A172 (cell line): ENCODE measurements at places on chromosomes 7 and 10. TPM values are rescaled to one million over a fixed set of nuclear protein-coding genes. Genes with fewer than 3 reads are reported as not detected.

SPDYE1 gene
- not detected in 2 replicates for total RNA-seq

CCDC3 gene
- 0.03 TPM in 1 of 2 replicates, not detected in the other for total RNA-seq

PRSS37 gene
- total RNA-seq: not detected in 2 replicates

IFIT1 gene
- total RNA-seq: 21.2 and 22.9 TPM in 2 replicates

GRCh38 chr7:127713006-127713405 lies 61.0 kb downstream of the SND1 start:
- DNase-seq: no peak

DNA sequence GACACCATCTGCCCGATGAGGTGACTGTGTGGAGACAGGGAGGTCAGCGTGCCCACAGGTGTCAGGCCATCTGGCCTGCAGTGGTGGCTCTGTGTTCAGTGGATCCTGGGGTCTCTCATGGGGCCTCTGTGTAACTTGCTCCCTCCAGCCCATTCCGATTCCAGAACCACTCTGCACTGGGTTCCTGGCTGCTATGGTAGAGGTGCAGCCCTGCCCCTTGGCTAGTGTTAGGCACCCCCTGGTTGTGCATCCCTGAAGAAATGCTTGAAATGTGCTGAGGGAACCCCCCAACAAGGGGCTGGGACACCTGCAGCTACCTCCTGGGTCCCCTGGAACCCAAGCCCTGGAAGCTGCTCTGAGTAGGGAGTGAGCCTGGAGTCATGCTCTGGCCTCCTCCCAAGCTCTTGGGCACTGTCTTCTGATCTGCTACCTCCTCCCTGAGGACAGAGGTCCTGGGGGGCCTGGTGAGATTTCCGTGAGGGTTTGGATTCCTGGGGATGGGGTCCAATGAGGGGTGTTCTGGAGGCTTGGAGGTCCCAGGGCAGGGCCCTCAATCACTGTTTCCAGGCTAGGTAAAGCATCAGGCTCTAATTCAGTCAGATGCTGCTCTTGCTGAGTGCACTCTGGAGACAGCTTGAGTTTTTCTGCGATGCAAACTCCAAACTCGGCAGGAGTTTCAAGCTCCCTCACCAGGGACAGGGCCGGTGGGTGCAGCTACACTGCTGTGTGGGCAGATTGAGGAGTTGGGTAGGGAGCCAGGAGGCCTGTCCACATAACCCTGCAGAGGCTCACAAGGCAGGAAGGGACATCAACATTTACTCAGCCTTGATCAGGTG lies 27.7 kb downstream of the RAMP3 start:
- no peak for DNase-seq

- no peak for DNase-seq
These were observed 64.8 kb downstream of the REEP3 start for GRCh38 chr10:63586043-63586442.

- no peak for DNase-seq
These were observed 198.5 kb downstream of the CACNA2D1 start for GRCh38 chr7:82244947-82245517.

- DNase-seq: no peak
These were observed 97.7 kb upstream of the FAM204A start for GRCh38 chr10:118439824-118440223.

- no peak for DNase-seq
These were observed 874 bp upstream of the BAMBI start for GRCh38 chr10:28676326-28676967.

GRCh38 chr10:95444792-95445191 lies 116.4 kb downstream of the SORBS1 start:
- DNase-seq: no peak
